ENCODE measurements at places on chromosomes 12 and 14. TPM values are rescaled to one million over a fixed set of nuclear protein-coding genes. Genes with fewer than 3 reads are reported as not detected.
A peak's percentile ranks its signal among the peaks of the same experiment; 100 is the strongest.

Gene COPZ1
- 77.3 TPM for polyA plus RNA-seq

Gene GALNT6
- 0.71 TPM for polyA plus RNA-seq

GRCh38 chr14:61337893-61338292 lies 16.5 kb downstream of the PRKCH start:
- no peaks in the 10 kb centered on the region for H3K27me3 ChIP-seq
- no peak overlapping the region for H3K4me3 ChIP-seq
- peak overlapping the region; percentile 37 for H3K27ac ChIP-seq
- peaks cover 37% of the 10 kb centered on the region for H3K4me1 ChIP-seq
- no peak for DNase-seq
- H3K36me3 ChIP-seq, result no peaks in the 10 kb centered on the region

- H3K36me3 ChIP-seq, result no peaks in the 10 kb centered on the region
- no peak for DNase-seq
- no peaks in the 10 kb centered on the region for H3K27me3 ChIP-seq
- no peak overlapping the region for H3K4me3 ChIP-seq
- no peaks in the 10 kb centered on the region for H3K4me1 ChIP-seq
Observed at GRCh38 chr14:101207041-101207440, 303.5 kb upstream of the RTL1 start.

DNA sequence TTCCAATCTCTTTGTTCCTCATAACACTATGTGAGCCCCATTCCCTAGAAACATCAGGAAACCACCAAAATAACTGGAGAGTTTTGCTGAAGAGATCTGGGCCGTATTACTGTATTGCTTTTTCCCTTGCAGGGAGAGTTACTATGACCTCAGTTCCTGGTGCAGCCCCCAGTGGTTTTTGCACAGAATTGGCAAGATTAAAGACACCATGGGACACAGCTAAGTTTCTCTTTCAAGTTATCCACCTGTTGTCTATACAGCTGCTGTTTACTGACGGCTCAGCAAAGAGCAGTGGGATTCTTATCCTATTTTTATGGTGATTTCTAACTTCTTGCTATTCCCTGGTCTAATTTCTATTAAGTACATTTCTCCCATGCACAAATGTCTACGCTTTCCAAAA lies 77.1 kb upstream of the SLC35F4 start:
- H3K4me1 ChIP-seq, result no peaks in the 10 kb centered on the region
- H3K4me3 ChIP-seq, result no peak overlapping the region
- no peaks in the 10 kb centered on the region for H3K36me3 ChIP-seq
- no peak overlapping the region for H3K27ac ChIP-seq
- no peak for DNase-seq
- H3K27me3 ChIP-seq, result no peaks in the 10 kb centered on the region

GRCh38 chr14:89327771-89328212 lies 89.2 kb downstream of the FOXN3 start:
- no peaks in the 10 kb centered on the region for H3K27me3 ChIP-seq
- H3K27ac ChIP-seq, result no peak overlapping the region
- H3K36me3 ChIP-seq, result peaks cover 8% of the 10 kb centered on the region
- peaks cover 16% of the 10 kb centered on the region for H3K4me1 ChIP-seq
- no peak overlapping the region for H3K4me3 ChIP-seq

GRCh38 chr14:51185180-51185579 lies 54.9 kb upstream of the TMX1 start:
- no peaks in the 10 kb centered on the region for H3K27me3 ChIP-seq
- no peak for DNase-seq
- H3K36me3 ChIP-seq, result no peaks in the 10 kb centered on the region
- no peak overlapping the region for H3K27ac ChIP-seq
- no peaks in the 10 kb centered on the region for H3K4me1 ChIP-seq
- H3K4me3 ChIP-seq, result no peak overlapping the region

DNA sequence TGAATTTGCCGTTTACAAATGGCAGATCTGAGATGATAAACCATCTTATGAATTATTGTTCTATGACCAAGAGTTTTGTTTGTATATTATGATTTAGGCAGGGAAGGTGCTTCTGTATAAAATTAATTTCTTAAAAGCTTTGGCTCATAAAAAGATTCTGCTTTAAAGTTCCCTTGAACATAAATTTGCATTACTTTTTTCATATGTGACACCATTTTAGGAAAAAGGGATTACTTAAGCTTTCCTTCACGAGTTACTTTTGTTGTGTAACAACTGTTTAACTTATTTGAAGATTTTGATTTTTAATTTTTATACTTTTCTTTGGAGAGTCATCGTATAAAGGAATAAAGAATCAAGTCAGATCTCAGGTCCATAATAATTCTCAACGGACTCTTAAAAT lies 3.3 kb downstream of the ETNK1 start:
- DNase-seq, result no peak
- H3K4me3 ChIP-seq, result peak overlapping the region; percentile 66
- H3K27me3 ChIP-seq, result no peaks in the 10 kb centered on the region
- peaks cover 5% of the 10 kb centered on the region for H3K36me3 ChIP-seq

- H3K27me3 ChIP-seq, result peaks cover 8% of the 10 kb centered on the region
- no peaks in the 10 kb centered on the region for H3K36me3 ChIP-seq
- peaks cover 7% of the 10 kb centered on the region for H3K4me1 ChIP-seq
- no peak overlapping the region for H3K4me3 ChIP-seq
- no peak for DNase-seq
Observed at GRCh38 chr12:109650808-109651207, 62.8 kb upstream of the FAM222A start.

GRCh38 chr14:106308839-106309389 lies 782.5 kb downstream of the TMEM121 start:
- H3K27ac ChIP-seq, result no peak overlapping the region
- H3K36me3 ChIP-seq, result no peaks in the 10 kb centered on the region
- H3K4me3 ChIP-seq, result no peak overlapping the region
- H3K4me1 ChIP-seq, result no peaks in the 10 kb centered on the region
- peaks cover 11% of the 10 kb centered on the region for H3K27me3 ChIP-seq

GRCh38 chr14:92647797-92648279 lies 100.6 kb downstream of the LGMN start:
- H3K27ac ChIP-seq, result peak overlapping the region; percentile 26
- H3K36me3 ChIP-seq, result peaks cover under 1% of the 10 kb centered on the region
- no peak for DNase-seq
- H3K4me1 ChIP-seq, result peaks cover 14% of the 10 kb centered on the region
- no peak overlapping the region for H3K4me3 ChIP-seq

DNA sequence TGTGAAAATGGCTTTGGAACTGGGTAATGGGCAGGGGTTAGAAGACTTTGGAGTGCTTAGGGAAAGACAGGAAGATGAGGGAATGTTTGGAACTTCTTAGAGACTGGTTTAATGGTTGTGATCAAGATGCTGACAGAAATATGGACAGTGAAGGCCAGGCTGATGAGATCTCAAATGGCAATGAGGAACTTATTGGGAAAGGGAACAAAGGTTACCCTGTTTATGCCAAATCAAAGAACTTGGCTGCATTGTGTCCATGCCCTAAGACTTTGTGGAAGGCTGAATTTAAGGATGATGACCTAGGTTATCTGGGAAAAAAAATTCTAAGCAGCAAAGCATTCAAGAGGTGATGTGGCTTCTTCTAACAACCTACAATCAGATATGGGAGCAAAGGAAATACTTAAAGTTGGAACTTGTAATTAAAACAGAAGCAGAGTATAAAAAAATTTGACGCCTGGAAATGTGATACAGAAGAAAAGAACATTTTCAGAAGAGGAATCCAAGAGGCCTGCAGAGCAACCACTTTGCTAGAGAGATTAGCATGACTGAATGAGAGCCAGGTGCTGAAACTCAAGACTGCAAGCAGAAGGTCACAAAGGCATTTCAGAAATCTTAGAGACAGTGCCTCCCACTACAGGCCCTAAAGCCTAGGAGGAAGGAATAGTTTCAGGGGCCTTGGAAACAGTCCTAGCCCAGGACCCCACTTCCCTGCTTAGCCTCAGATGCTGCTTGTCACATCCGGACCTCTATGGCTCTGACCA lies 65.6 kb upstream of the FLRT2 start:
- no peaks in the 10 kb centered on the region for H3K36me3 ChIP-seq
- no peak overlapping the region for H3K27ac ChIP-seq
- no peaks in the 10 kb centered on the region for H3K4me1 ChIP-seq

DNA sequence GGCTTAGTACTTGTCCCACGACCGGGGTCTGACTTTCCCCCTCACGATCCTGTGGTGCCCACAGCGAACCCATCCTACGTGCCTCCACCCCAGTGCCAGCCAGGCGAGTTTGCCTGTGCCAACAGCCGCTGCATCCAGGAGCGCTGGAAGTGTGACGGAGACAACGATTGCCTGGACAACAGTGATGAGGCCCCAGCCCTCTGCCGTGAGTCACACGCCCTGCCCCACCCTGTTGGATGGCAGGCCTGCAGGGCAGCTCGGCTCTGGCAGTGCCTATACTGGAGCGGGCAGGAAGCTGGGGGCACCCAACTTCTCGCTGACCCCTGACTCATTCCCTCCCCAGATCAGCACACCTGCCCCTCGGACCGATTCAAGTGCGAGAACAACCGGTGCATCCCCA lies 18.3 kb upstream of the LRP1-AS start:
- H3K4me3 ChIP-seq, result no peak overlapping the region
- H3K4me1 ChIP-seq, result no peaks in the 10 kb centered on the region
- H3K27ac ChIP-seq, result no peak overlapping the region
- H3K27me3 ChIP-seq, result no peaks in the 10 kb centered on the region

Data from heart left ventricle (tissue), 16 donors.